Stimulated activated CD4-positive, alpha-beta T cell treated with anti-CD3 and anti-CD28 coated beads, TNF-alpha, amount 100 ng/mL, for 4 hours (primary cell): ENCODE measurements at places on chromosomes 2 and 18.

- DNase-seq, result no peak
Observed at GRCh38 chr2:172079416-172079815, 5.9 kb upstream of the DLX1 start.

DNA sequence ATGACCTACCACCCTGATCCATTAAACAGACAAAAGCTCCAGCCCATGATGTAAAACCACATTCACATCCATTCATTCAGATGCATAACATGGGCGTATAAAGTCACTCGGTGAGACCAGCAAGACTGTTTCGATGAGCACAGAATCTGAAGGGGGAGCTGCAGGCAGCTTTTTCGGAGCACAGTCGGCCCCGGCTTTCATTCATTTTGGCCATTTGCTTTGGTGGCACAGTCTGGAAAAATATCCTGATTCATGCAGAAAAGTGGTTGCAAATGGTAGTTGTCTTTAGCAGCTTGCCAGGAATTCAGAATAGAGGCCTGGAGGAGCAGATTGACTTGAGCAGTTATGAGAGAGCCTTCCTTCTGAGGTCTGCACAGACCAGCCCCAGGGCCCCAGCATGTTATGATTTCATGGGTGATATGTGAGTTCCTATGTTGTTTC, 11.2 kb downstream of the ARID5A start:
- no peak for DNase-seq

GRCh38 chr2:66170744-66171330, 264.1 kb upstream of the MEIS1 start:
- DNase-seq, result no peak

GRCh38 chr2:216348756-216349308, 23.5 kb downstream of the MARCHF4 start:
- DNase-seq, result no peak

GRCh38 chr2:71713581-71714580, 260.5 kb downstream of the DYSF start:
- no peak for DNase-seq

DNA sequence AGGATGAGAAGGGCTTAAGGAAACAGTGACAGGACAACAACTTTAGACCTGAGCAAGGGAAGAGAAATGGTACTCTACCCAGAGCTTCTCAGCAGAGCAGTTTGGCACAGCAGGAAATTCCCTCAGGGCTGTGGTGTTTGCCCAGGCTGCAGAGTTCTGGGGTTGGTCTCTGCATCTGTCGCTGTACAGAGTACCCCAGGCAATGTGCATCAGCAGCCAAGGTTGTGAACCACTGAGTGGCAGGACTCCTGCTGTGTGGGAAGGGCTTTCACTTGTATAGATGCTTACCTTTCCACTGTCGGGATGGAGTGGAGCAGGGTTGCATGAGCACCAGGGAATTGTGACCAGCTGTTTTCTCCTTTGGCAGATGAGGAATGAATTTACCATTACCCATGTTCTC, 21.2 kb downstream of the STAMBP start:
- no peak for DNase-seq
